RCC 7860 (cell line): ENCODE measurements at places on chromosomes 1 and 21.

DNA sequence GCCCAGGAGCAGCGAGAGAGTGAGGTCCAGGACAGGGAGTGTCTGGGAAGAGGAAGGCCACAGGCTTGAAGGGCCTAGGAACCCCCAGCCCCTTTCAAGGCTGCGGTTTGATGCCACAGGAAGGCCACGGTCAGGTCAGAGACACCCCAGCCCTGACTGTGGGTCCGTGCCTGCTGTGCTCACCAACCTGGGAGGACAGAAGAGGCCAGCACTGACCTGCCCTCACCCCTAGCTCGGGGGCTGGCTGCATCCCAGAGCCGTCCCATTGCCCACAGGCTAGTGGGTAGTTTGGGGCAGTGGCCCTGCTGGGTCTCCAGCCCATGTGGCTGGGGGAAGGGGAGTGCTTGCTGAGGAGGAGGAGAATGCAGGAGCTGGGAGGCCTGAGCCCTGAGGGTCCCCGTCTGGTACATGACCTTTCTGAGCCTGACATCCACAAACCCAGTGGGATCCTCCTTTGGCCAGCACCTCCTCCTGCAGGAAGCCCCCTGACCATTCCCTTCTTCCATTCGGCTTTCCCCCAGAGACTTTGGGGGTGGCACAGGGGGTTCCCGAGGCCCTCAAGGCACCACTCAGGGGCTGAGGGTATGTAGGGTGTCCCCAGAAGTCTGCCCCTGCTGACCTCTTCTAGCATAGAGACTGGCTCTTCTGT is 54.3 kb downstream of the WNT9A start:
- DNase-seq = no peak

- DNase-seq = no peak
Measured at GRCh38 chr1:38693031-38693430, 166.5 kb downstream of the RRAGC start.

- no peak for DNase-seq
Measured at GRCh38 chr1:94832446-94832845, 12.3 kb downstream of the SLC44A3 start.

DNA sequence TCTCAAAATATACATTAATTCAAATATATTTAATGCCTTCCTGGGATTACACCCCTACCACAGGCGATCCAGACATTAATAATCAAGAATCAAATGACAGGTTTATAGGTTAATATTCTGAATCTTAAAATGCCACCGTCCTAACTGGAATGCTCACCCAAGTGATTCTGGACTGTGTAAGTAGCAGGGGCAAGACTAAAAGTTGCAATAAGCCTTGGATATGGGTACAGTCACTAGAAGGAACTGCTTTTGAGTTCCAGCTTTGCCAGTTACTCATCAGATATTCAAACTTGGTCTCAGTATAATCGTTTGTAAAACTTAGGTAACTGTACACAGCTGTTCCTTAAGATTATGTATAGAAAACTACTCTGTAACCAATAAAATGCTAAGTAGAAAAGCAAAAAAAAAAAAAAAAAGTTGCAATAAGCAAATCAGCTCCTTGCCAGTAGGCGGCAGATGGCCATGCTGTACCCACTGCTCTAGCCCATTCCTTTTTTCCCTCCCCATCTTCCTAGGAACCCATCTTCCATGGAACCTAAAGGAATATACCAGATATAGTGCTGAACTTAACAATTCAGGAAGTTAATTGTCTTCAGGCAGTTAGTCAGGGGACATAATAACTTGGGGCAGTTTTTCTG is 10.5 kb downstream of the RO60 start:
- DNase-seq = no peak

GRCh38 chr1:193275773-193276172 is 89.4 kb upstream of the B3GALT2 start:
- no peak for DNase-seq

- no peak for DNase-seq
Measured at GRCh38 chr1:234258071-234258470, 115.2 kb upstream of the COA6 start.

- no peak for DNase-seq
Measured at GRCh38 chr1:176766779-176767178, 303.8 kb downstream of the PAPPA2 start.

DNA sequence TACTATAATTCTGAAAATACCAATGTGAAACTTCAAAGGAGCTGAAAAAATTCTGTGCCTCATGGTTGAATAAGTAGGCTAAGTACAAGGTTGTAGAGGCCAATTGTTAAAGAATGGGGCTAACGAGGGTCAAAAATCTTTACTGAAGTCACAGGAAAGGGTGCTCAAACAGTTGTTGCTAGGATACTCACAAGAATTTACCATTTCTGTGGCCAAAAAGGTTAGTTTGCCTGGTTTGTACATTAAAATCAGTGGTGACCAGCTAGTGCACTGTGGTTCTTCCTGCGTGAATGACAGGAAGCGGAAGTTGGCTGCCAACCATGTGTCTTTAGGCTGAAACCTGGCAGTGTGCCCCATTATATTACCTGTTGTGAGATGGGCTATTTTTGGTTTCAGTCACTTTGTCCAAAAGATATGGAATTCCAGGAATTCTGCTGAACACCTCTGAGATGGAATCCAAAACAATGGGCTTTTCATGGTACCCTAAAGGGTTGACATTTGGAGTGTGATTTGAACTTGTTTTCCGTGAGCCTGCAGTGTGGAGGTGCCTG is 13.5 kb downstream of the MAP3K21 start:
- DNase-seq = no peak

DNA sequence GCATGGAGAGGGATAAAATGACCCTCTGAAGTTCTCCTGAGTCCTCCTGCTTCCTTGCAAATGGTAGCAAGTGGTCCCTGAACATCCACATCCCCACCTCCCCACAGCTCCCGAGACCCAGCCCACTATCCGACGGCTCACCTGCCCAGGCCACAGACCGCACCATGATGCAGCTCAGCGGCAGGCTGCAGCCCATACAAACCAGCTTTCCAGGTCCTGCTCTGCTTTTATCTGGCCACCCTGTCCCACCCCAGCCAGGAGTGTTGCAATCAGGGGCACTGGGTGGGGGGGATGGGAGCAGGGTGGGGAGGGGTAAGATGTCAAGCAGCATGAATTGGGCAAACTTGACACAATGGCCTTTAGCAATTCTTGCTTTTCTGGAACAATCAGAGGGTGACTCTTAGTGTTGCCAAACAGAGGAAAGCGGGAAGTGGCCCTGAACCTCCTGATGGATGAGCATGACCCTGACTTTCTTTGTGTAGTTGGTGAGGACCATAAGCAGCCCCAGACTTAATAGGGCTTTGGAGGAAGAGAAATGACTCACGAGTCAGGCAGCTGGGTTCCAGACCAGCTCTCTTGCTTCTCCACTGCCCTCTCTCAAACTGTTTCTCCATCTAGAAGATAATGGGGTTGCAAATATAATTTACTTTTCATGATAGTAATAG is at the start of gene CHIT1:
Gene CHIT1 (minus strand): TSS at position 203 of the 665 bp plus-strand sequence. CDS start 37 bp downstream, at position 166.
- DNase-seq = no peak

DNA sequence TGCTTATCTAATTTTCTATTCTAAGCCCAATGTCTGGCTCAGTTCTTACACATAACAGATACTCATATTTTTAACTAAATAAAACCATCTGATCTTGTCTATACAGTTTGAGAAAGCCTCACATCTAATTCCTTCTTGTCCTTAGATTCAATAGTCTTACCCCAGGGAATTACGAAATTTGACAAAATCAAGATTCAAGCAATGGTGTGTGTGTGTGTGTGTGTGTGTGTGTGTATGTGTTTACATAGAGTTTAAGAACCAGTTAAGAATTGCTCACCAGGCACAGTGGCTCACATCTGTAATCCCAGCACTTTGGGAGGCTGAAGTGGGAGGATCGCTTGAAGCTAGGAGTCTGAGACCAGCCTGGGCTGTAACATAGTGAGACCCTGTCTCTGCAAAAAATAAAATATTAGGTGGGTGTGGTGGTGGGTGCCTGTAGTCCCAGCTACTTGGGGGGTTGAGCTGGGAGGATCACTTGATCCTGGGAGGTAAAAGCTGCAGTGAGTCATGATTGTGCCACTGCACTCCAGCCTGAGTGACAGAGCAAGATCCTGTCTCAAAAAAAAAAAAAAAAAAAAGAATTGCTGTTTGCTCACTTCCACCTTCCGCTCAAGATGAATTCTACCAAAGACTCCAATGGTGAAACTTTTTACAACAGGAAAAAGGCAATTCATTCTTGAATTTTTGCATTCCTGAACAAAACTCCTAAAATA is 6.2 kb downstream of the WDR64 start:
- DNase-seq = no peak

DNA sequence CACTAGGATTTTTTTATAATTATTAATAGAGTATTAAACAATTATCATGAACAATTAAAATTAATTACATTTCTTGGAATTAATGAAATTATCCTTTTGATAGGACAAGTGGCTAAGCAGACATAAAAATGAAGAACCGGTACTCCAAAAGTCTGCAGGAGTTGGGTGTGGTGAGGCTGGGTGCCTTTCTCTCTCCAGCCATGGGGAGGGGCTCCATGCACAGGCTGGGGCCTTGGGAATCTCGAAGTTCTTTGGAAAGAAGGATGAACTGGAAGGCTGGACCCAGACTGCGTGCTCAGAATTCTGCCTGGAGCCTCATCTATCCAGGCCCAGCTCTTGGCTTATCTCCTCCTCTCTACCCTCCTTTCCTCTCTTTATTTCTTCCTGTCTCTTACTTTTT is 94.1 kb downstream of the ACTL8 start:
- peak; percentile 10 for DNase-seq
